Stimulated activated CD4-positive, alpha-beta T cell treated with anti-CD3 and anti-CD28 coated beads, Interleukin-4, amount 100 ng/mL, for 1 hour (primary cell): ENCODE measurements at places on chromosomes 13 and 19.

GRCh38 chr13:99282264-99283231 lies 24.4 kb upstream of the GPR18 start:
- DNase-seq: no peak

GRCh38 chr13:22103046-22104027 lies 432.5 kb downstream of the FGF9 start:
- no peak for DNase-seq

DNA sequence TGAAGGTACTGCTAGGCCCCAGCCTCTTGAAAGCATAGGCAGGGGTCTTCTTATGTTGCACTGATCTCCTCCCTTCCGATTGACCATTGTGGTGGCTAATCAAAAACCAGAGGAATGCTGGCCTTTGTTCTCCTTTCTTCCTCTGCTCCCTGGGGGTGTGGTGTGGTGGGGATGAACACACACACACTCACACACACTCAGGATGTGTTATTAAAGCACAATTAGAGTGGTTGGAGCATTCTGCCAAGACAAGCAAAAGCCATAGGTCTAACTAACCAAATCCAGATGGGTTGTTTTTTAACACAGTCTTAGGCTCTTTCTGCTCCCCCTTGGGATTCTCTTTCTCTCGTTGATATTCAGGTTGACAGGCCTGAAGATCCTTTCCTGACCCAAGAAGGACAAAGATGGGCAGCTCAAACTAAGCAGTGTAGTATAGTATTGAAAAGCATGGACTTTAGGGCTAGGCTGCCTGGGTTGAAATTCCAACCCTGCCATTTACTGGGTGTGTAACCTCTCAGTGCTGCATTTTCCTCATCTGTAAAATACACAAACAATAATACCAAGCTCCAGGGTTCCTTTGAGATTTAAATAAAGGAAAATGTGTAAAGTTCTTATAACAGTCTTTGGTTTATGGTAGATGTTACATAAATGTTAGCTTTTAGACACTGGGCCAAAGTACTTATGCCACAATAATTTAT lies 25.5 kb upstream of the DGKH start:
- DNase-seq: no peak

GRCh38 chr13:35930665-35931631 lies 200.2 kb downstream of the DCLK1 start:
- no peak for DNase-seq

DNA sequence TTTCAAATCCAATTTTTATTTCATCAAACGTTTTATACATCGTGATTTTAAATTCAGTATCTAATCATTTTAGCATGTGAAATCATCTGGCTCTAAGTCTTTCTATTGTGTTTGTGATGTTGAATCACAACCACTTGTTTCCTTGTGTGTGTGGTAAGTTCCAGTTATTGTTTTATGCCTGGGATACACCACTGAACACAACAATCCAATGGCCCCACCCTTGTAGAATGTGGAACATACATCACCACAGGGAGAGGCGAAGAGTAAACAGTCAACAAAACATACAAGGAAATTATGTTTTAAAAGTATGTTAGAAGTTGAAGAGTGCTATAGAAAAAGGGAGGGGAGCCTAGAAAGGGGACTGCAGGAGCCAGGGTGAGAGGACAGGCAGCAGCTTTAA lies 100.5 kb downstream of the EPSTI1 start:
- DNase-seq: no peak

DNA sequence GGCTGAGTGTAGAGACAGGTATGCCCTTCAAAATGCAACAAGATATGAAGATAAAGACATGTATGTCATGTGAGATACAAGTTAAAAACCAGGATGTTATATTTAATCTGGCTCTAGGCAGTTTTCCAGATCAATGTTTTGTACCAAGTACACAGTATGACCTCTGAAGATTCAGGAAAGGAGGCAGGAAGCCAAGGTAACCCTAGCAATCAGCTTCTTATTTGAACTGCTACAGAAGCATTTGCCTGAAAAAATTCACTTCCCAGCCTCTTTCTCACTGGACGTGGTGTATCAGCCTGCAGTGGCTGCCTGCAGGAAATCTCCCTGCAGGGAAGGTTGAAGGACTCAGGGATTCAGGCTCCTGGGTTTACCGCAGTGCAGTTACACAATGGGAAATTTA lies 24.1 kb downstream of the OLFM4 start:
- DNase-seq: no peak

- no peak for DNase-seq
Measured at GRCh38 chr19:8611877-8612806, 1.6 kb upstream of the ADAMTS10 start.

GRCh38 chr13:75897386-75897785 lies 261.3 kb downstream of the LMO7 start:
- DNase-seq: no peak

GRCh38 chr13:100089465-100090032 lies 656 bp downstream of the PCCA start:
- no peak for DNase-seq

DNA sequence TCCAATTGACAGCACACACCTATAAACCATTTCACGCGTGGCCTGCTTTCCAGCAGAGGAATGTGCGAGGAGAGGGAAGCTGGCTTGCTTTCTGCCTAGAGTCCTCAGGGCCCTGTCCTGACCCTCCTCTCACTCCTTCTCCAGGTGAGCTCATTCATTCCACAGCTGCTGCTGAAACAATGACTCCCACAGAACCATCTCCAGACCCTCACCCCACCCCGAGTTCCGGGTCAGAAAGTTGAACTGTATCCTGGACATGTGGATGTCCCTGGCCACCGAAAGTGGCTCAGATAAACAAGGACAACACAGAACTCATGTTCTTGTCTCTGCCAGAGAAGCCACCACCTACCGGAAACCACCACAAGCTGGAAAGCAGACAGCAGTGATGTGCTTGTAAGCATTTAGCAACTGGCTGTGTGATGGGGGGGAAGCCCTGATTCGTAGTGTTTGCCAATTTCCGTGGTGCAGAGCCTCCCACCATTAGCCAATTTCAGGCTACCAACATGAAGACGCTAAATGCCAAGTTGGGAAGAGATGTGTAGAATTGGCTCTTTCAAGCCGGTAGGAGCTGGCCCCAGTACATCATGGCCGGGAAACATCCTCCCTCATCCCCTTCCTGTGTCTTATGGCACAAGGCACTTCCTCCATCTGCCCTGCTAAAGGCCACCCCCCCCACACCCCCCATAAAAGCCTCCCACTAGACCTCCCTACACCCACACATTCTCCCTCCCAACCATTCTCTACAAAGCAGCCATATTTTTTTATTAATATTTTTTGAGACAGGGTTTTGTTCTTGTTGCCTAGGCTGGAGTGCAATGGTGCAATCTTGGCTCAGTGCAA lies 5.0 kb downstream of the SYCE2 start:
- peak; percentile 22 for DNase-seq

DNA sequence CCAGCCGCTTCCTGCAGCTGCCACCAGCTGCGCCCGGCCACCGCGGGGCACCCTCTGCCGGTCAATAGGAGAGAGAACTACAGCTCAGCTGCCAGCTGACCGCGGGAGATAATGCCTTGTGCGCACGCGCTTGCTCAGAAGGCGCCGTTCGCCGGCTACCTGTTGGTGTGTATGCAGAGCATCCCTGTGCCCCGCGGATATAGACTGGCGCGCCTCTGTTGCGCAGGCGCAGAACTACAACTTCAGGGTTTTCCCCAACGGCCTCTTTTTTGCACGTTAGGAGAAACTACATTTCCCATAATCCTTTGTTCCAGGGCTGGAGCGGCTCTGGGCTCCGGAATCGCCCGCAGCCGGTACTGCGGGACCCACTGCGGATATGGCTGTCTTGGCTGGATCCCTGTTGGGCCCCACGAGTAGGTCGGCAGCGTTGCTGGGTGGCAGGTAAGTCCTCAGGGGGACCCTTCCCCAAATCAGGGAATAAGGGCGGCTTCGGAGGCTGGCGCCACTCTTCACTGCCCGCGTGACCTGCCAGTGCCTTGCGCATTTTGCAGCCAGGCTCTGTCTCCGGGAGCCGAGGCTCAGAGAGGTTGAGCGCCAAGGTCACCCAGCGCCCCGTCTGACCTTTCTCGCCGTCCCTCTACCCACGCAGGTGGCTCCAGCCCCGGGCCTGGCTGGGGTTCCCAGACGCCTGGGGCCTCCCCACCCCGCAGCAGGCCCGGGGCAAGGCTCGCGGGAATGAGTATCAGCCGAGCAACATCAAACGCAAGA lies at the start of gene MRPL34:
MRPL34 (plus strand) TSS at position 356 of the 768 bp plus-strand sequence; CDS start at position 377, 21 bp downstream.
- DNase-seq: peak; percentile 91

GRCh38 chr13:99655351-99656091 lies 154.2 kb downstream of the TM9SF2 start:
- DNase-seq: peak; percentile 28

DNA sequence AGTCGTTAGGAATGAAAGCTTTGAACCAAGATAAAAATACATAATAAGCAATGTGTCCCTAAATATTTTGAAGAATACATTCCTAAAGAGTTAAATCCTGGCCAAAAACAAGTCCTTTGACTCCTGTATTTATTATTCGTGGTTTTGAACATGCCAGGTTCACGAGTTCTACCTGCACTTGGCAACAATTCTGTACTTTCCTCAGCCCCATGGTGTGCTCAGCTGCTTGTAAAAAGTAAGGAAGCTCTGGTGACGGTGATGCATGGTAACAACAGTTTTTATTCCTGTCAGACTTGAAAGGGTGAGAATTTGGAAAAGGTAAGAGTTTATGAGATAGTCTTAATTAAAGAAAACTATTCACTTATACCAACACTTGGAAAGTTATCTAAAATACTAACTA lies 95.0 kb upstream of the KLF12 start:
- no peak for DNase-seq

- DNase-seq: no peak
Measured at GRCh38 chr13:84380866-84381265, 498.6 kb upstream of the SLITRK1 start.

DNA sequence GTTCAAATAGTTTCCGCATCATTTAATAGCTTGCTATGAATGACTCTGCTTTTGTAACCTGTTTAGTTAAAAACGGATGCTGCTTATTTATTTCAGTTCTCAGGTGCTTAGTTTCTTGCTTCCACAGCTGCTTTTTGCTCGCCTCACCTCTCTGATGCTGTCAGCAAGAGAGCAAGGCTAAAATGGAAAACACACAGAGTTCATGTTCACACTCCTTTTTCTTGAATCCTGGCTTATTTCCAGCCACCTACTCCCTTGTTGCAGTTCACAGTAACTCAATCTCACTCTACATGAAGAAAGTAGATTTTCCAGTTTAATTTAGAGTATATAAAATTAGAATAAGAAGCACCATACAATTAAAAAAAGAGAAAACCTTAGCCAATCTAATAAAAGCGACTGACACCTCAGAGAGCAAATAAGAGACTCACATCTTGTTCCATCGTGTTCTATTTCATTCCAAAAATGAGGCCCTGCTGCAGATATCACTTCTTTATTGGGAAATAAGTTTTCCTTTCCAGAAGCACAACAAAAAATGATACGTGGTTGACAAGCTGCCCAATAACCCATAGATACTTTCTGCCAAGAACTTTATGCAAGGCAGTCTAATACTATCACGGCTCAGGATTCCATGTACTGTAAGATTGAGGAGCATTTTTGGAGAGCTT lies 326.1 kb upstream of the SLITRK1 start:
- DNase-seq: no peak

- DNase-seq: no peak
Measured at GRCh38 chr13:49567491-49567890, 17.9 kb downstream of the RCBTB1 start.

GRCh38 chr13:38814331-38814730 lies 127.5 kb downstream of the FREM2 start:
- DNase-seq: no peak

DNA sequence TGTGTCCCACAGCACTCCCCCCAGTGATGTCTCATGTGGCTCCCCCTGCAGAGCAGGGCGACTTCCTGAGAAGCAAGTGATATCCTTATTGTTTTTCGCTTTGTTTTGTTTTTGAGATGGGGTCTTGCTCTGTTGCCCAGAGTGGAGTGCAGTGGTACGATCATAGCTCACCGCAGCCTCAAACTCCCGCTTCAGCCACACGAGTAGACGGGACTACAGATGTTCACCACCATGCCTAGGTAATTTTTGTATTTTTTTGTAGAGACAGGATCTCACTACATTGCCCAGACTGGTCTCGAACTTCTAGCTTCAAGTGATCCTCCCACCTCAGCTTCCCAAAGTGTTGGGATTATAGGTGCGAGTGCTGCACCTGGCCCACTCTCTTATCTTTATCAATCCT lies 5.0 kb downstream of the CEP89 start:
- DNase-seq: no peak

DNA sequence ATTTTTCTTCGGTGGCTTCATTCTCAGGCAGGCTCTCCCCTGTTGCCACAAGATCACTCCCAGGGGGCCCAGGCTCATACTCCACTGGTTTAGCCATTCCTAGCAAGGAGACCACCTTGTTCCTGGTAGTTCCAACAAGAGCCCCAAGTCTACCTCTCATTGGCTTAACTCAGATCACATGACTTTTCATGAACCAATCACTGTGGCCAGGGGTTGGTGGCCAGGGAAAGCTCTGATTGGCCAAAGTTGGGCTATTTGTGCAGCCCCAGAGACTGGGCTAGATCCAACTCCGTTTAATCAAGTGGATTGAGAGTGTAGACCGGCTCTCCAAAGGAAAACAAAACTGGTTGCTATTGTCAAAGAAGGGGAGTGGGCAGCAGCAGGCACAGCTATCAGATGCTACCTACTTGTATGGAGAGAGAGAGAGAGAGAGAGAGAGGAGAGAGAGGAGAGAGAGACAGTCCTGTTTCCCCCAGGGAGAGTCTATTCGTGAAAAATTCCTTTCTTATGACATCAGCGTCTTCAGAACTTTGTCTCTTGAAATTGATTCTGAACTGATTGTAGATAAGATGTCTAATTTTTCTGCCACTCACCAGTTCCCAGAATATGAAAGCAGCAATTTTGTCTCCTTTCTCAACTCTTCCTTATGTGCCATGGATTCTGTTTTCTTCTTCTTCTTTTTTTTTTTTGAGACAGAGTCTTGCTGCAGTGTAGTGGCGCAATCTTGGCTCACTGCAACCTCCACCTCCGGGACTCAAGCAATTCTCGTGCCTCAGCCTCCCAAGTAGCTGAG lies 5.9 kb downstream of the CEACAM19 start:
- no peak for DNase-seq

DNA sequence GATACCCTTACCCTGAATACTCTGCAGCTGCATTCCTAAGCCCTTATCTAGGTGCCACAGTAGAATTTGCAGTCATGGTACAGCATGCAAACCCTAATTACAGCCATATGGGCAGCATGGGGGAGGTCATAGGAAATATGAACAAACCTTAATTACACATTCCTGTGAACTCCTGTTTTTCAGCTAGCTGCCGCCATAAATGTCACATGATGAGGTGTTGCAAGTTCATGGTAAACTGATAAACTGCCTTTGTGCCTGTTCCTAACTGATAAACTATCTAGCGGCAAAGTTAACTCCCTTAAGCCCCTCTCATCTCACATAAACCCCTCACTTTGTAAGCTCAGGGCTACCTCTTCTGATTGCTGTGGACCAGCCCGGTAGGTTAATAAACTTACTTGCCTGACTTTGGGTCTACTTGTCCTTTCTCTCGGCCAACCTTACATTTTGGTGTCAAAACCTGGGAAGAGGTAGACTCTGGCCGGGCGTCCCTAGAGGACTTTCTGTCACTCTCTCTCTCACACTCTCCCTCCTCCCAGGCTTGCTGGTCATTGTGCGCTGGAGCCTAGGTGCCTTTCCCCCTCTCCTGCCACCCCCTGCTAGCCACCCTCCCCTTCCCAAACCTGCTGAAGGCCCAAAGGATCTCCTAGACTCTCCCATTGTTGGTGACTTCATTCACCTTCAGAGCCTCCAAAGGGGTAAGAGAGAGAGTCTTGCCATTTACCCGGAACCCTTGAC lies 43.3 kb downstream of the ZNF93 start:
- DNase-seq: no peak

- DNase-seq: no peak
Measured at GRCh38 chr13:21813110-21813509, 142.2 kb downstream of the FGF9 start.
